ENCODE measurements at places on chromosomes 16 and 17.

DNA sequence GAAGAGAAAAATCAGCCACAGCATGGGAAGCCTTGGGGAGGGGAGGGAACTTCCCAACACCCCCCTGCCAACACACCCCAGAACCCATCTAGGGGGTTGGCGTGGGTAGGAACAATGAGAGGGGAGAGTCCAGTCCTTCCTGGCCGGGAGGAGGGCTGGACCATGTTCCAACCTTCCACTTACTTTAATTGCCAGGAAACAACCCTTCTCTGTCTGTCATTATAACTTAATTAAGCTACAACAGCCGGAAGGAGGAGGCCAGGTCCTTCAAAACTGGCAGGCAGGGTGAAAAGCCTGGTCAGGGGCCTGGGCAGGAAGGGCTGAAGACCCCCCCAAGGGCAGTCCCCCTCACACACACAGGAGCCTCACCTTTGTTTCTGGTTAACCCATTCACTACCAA, 447.0 kb downstream of the SOX9 start:
- no peak for DNase-seq

DNA sequence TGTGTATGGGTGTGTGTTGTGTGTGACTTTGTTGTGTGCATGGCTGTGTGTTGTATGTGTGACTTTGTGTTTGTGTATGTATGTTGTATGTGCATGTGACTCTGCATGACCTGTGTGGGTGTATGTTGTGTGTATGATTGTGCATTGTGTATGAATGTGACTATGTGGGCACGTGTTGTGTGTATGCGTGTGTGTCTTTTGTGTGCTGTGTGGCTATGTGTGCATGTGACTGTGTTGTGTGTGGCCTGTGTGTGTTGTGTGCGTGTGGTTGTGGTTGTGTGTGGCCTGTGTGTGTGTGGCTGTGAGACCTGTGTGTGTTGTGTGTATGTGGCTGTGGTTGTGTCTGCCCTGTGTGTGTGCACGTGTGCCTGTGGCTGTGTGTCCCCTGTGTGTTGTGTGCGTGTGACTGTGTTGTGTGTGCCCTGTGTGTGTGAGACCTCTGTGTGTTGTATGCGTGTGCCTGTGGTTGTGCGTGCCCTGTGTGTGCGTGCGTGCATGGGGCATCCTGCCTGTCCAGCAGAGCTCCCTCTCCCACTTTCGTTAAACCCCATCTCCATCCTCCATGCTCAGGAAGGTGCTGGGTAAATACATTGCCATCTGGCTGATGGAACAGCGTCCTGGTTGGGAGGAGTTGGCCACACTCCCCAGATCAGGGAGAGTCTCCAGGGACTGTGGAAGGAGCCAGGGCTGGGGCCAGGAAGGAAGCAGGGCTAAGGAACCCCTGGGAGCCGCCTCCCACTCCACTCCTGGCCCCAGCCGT, 90.1 kb upstream of the GSE1 start:
- DNase-seq = no peak

DNA sequence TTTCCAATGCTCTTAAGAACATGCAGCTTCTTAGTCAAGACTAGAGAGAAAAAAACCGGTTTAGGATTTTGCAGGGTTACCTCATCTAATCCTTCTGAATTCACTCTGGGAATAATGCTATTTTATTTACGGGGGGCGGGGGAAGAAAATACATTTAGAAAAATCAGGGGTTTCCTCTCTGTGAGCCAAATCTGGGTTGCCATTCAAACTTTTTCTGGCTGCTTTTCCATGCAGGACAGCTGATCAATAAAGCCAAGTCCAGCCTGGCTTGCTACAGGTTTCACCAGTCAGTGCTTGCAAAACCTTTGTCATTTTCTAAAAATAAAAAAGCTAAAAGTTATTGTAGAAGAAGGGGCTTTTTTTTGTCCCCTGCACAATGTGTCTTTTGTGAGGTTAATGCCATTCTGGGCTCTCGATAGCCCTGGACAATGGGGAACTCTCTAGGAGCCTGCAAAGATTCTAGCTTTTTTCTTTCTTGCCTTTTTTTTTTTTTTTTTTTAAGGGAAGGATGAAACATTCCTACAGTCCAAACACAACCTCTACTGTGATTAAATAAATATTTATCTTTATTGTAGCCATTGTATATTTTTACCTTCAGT, 13.1 kb upstream of the ZFHX3 start:
- no peak for DNase-seq

DNA sequence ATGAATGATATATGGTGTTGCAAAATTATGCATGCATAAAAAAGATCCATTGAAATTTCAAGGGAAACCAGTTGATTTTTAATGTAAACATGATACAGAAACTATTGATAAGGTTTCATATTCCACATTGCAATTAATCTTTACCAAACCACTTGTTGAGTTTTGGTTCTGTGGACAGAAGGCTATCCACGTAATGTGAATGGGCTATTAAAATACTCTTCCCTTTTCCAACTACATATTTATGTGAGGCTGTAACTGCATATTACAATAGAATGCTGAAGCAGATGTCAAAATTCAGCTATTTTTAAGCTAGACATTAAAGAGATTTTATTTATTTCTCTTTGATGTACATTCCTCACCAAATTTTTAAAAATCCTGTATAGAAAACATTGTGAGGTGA, 33.7 kb upstream of the VPS4A start:
- no peak for DNase-seq

DNA sequence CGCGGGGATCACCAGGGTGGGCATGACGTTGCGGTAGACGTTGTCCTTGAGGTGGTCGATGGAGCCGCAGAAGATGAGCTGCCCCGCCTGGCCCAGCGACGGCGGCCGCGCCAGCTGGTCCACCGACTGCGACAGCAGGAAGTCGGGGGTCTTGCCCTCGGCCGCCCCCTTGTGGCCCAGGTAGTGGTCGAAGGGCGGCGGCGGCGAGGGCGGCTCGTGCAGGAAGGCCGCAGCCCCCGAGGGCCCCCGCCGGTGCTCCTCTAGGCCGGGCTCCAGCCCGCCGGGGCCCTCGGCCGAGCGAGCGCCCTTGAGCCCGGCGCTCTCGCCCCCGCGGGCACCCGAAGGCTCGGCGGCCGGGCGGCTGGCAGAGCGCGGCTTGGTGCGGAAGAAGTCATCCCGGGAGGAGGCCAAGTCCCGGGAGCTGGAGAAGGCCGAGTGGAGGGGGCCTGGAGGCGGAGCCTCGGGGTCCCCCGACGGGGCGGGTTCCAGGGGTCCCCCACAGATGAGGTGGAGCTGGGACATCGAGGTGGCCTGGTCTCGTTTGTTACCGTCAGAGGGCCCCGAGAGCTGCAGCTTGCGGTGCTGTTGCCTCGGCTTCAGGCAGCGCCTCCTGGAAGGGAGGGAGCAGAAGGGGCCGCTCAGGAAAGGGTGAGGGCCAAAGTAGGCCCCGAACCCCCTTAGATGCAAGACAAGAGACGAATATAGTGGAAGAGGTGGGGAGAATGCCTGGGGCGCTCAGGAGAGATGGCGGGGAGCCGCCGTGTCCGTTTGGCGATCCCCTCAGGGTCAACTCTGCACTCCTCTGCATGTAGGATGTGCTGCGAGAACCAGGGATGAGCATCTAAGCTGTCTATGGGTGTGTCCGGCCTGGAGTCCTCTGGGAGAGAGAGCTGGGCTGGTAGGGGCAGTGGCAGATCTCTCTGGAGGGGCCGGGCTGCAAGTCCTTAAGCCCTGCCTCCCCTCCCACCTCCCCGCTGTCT, 8.8 kb downstream of the FAM171A2 start:
- peak; percentile 44 for DNase-seq

DNA sequence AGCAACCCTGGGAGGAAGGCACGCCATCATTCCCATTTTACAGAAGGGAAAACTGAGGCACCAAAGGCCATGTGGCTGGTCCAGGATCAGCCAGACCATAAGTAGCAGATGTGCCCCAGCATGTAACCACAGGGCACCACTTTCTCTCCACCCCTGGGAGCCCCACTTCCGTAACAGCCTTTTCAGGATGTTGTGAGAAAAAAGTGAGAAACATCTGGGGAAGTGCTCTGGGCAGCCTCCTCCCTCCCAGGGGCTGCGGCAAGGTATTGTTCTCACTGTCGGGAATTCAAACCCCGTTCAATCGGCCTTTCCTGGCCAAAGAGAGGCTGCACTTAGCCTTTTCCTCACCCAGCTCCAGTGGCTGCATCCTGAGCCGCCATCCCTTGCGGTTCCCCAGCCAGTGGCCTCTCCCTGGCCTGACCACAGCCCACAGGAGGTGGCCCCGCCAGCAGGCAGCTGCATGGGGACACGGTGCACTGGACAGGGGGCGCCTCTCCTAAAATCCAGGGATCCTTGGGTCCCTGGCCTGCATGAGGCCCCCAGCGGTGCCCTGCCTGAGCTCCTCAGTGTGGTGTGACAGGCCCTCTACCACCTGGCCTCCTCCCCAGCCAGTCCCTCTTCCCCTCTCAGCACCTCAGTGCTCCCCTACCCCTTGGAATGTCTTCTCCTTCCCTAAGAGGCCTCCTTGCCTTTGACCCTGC, 5.7 kb upstream of the CDH5 start:
- DNase-seq = no peak

Data from T-cell (primary cell).